Prostate gland (tissue), 2 donors: ENCODE measurements at places on chromosomes 13 and 19. TPM values are rescaled to one million over a fixed set of nuclear protein-coding genes. Genes with fewer than 3 reads are reported as not detected.

- DNase-seq, result no peak
Measured at GRCh38 chr19:48364598-48365348, 606 bp downstream of the SYNGR4 start.

- no peak for DNase-seq
Measured at GRCh38 chr19:54576411-54576976, 2.9 kb downstream of the LILRA2 start.

DNA sequence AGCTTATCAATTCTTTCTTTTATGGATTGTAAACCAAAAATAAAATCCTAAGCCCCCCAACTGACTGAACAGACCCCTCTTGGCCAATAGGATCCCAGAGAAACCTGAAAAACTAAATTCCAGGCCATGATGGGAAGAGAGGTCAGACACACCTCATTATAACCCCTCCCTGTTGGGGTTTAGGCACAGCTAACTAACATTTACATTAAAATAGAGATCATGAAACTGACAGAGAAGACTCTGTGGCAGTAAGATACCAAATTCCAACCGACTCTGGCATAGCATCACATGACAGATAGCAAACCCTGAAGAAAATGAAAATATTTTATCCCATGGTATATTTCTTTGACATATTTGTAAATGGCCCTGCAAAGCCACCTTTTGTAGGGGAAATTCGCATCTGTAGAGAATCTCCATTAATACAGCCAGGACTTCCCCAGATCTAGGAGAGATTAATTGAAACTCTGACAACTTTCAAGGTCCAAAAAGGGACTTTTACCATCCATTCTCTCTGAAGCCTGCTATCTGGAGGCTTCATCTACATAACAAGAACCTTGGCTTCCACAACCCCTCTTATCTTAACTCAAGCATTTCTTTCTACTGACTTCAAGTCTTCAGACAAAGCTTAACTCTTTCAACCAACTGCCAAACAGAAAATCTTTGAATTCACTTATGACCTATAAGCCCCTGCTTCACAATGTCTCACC, 27.1 kb upstream of the GAS6 start:
- DNase-seq, result no peak

GRCh38 chr19:7427944-7428343, 60.9 kb downstream of the PEX11G start:
- DNase-seq, result no peak

DNA sequence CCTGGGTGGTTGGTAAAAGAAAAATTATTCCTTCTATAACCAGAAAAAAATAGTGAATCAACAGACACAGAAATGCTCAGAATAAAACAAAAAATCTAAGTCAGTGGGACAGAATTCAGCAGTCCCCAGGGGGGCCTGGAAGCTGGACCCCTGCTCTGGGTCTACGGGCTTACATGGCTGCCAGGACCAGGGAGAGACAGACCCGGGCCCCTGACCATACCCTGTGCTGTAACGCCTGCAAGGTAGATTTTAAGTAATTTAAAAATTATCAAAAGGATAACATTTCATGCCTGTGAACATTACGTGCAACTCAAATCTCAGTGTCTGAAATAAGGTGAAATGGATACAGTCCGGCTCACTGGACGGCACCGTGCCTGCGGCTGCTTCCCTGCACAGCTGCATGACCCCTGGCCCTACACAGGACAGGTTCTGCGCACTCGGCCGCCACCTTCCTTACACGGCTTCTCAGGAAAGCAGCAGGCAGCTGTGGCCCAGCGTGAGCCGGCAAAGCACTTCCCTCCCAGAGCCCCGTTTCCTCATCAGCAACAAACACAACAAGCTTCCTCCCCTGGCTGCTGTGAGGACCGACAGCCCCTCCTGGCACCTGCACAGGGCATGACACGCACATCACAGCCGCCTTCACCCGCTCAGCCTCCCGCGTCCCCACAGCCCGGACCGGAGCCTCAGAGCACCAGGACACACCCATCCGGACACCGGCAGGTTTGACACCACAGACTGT, 22.2 kb downstream of the RASA3 start:
- DNase-seq, result no peak

- no peak for DNase-seq
Measured at GRCh38 chr13:104256701-104257100, 1190.5 kb upstream of the SLC10A2 start.

- no peak for DNase-seq
Measured at GRCh38 chr13:100520936-100521850, 67.4 kb downstream of the GGACT start.

DNA sequence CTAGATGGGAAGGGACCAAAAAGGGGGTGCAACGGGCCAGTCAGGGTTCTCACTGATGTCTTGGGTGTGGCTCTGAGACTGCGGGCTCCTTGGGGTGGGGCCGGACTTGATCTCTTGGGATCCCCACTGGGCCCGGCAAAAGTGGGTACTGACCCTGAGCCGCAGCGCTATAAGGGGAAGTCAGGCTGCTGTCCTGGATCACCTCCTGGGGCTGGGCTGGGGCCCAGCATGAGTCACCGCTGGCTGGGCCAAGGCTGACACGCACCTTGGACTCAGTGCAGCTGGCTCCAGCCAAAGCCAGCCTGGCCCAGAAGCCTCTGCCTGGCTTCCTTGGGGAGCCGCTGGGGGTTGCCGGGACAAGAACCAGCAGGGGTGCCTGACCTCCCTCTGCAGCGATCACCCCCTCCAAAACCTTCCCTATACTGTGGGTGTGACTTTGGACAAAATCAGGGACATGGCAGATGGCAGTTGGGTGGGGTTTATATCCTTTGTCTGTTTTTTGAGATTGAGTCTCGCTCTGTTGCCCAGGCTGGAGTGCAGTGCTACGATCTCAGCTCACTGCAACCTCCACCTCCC, 617 bp upstream of the IQCN start:
- peak; percentile 88 for DNase-seq

GRCh38 chr13:113989585-113990300, 15.9 kb upstream of the C13orf46 start:
- DNase-seq, result no peak

DNA sequence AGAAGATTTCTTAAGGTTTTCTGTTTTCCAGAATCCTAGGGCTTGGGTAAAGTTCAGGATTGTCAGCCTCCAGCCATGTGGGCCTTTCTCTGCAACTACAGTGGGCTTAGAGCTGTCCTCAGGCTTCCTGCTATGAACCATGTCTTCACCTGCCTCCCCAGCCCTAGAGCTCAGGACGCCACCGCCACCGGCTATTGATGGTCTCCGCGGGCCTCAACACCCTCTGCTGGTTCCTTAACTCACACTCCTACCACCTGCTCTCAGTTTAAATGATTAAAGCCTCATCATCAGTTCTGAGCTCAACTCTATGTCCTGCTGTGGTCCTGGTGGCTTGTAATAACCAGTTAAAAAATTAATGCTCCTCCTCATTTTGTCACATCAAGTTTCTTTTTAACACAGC, 221.0 kb downstream of the EFNB2 start:
- DNase-seq, result no peak

- DNase-seq, result no peak
Measured at GRCh38 chr13:50179977-50180376, 164.7 kb downstream of the KCNRG start.

GRCh38 chr13:59531571-59532091, 632.1 kb downstream of the DIAPH3 start:
- peak; percentile 25 for DNase-seq

GRCh38 chr13:101773062-101773461, 320.6 kb downstream of the ITGBL1 start:
- DNase-seq, result no peak

GRCh38 chr13:46472384-46472783, 80.6 kb upstream of the LRCH1 start:
- no peak for DNase-seq

DNA sequence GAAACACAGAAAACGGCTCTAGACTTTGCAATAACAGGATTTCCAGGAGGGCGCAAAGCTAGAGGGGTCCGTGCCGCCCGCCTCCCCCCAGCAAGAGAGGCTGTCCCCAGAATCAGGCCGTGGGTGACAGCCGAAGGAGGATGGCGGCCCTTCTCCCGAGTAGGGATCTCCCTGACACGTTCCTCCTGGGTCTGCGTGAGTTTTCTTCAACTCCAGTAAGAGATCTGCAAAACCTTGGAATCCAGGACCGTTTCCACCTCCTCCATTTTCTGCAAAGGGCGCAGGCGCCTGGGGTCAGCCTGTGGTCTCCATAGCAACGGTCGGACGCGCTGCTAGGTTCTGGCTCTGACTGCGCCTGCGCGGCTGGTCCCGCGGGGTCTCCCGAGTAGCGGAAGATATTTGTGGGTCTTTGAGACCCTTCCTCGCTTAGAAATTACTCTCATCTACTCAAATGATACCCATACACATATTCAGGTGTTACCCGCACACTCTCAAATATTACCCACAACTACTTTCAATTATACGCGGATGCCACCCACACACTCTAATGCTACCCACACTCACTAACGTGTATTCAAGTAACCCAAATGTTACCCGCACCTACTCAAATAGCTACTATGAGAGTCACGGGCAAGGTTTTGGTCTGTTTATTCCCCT, 2.1 kb downstream of the PNMA8C start:
- peak; percentile 51 for DNase-seq

GRCh38 chr13:69820180-69820579, 287.4 kb upstream of the ATXN8OS start:
- no peak for DNase-seq

- DNase-seq, result peak; percentile 49
Measured at GRCh38 chr13:41054212-41054877, 7.0 kb upstream of the WBP4 start.

- DNase-seq, result no peak
Measured at GRCh38 chr13:51832471-51833152, 12.4 kb downstream of the TMEM272 start.

- no peak for DNase-seq
Measured at GRCh38 chr13:37479916-37480315, 118.7 kb downstream of the POSTN start.

DNA sequence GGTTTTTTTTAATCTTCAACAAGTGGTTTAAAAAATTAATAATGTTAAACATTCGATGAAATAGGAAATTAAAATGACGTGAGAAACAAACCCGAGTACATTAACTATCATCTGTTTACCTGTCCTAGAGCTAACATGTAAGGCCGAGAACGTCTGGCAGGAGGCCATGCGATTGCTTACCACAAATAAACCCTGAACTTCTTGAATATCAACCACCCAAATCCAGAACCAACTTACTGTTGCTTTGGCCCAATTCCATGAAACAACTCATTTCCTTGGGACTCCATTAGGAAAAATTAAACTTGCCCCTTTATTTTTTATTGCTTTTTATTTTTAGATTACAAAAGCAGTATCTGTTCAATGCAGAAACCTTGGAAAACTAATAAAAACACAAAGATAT, 228.9 kb upstream of the IRS2 start:
- peak; percentile 65 for DNase-seq

DNA sequence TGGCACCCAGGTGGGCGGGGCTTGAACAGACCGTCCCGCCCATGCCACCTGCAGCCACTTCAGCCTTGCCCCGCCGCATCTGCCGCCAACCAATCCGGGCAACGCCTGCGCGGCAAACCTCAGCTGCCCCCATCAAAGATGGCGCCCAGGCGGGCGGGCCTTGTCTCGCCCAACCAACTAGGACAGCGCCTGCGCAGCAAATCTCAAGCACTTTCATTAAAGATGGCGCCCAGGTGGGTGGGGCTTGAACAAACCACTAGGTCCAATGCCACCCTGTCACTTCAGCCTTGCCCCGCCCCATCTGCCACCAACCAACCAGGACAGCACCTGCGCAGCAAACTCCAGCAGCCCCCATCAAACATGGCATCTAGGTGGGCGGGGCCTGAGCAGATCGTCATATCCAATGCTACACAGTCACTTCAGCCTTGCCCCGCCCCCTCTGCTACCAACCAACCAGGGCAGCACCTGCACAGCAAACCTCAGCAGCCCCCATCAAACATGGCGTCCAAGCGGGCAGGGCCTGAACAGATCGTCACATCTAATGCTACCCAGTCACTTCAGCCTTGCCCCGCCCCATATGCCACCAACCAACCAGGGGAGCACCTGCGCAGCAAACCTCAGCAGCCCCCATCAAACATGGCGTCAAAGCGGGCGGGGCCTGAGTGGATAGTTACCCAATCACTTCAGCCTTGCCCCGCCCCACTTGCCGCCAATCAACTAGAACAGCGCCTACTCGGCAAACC, 1.4 kb downstream of the PEG3 start:
- peak; percentile 98 for DNase-seq

DNA sequence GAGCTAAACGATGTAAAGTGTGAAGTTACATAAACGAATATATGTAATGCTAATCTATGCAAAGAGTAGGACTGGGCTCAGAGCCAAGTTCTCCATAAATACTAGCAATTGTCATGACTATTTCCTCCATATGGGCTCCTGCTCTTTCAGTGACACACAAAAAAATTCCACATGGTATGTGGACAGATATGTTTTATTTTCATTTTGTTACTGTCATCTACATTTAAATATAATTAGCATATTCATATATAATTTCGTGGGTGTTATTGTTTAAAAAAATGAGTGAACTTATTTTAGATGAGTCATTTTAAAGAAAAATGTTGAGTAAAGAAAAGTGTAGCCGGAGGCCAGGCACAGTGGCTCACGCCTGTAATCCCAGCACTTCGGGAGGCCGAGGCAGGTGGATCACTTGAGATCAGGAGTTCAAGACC, 5.0 kb upstream of the IGSF23 start:
- no peak for DNase-seq

DNA sequence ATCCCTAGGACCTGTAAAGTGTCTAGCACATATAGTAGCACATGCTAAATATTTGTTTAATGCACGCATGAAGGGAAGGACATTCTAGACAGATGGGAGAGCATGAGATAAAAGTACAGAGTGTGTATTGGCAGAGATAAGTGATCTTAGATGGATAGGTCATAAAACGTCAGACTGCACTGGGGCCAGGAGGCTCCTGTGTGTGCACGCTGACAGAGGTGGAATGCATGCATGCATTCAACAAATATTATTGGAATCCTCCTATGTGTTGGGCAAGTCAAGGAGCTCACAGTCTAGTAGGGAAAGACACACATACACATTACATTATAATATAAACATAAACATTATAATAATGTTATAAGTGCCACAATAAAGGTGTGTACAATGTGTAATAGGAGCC, 73.3 kb downstream of the FGF9 start:
- no peak for DNase-seq

GRCh38 chr13:56735537-56735942, 405.2 kb upstream of the PRR20A start:
- no peak for DNase-seq

DNA sequence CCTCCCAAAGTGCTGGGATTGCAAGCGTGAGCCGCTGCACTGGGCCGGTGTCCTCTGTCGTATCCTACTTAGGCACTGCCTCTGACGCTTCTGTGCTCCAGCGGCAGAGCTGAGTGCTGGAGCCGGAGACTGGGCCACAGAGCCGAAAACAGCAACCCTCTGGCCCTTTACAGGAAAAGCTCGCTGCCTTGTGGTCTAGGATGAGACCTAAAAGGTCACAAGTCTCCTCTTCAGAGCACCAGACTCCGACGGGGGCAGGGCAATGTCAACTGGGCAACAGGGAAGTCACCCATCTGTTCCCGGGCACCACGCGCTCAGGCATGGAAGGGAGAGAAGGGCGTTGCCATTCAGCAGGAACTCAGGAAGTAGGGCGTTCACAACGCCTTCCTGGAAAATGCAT, 91.7 kb downstream of the GADD45B start:
- DNase-seq, result no peak

PRODH2 gene
- total RNA-seq, result not detected

WDR87 gene
- total RNA-seq, result 2.0 TPM

GRIK5 gene
- total RNA-seq, result 25.2 TPM

ERICH4 gene
- not detected for total RNA-seq

KLK4 gene
- 188 TPM for total RNA-seq

ODAD3 gene
- total RNA-seq, result 2.7 TPM

PBX4 gene
- total RNA-seq, result 2.6 TPM
